BJ (cell line): ENCODE measurements at places on chromosomes 13 and 19.

DNA sequence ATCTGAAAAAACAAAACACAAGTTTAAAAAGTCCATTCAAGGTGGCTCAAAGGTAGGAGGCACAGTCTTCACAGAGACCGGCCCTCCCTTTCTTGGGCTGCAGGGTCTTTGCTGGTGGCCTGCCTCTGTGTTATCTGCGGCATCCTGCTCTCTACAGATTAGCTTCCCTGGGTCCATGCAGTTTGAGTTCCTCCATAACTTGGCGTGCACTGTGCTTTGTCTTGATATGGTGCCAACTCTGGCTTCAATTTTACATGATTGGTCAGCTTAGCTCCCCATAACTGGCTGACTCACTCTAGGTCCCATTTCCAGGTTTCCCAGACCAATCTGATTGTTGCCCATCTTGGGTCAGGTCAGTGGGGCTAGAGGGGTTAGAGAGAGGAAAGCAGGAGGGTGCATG, 41.8 kb downstream of the TPT1 start:
- no peak for DNase-seq

- DNase-seq, result no peak
Observed at GRCh38 chr19:8575467-8575997, 1.7 kb downstream of the MYO1F start.

DNA sequence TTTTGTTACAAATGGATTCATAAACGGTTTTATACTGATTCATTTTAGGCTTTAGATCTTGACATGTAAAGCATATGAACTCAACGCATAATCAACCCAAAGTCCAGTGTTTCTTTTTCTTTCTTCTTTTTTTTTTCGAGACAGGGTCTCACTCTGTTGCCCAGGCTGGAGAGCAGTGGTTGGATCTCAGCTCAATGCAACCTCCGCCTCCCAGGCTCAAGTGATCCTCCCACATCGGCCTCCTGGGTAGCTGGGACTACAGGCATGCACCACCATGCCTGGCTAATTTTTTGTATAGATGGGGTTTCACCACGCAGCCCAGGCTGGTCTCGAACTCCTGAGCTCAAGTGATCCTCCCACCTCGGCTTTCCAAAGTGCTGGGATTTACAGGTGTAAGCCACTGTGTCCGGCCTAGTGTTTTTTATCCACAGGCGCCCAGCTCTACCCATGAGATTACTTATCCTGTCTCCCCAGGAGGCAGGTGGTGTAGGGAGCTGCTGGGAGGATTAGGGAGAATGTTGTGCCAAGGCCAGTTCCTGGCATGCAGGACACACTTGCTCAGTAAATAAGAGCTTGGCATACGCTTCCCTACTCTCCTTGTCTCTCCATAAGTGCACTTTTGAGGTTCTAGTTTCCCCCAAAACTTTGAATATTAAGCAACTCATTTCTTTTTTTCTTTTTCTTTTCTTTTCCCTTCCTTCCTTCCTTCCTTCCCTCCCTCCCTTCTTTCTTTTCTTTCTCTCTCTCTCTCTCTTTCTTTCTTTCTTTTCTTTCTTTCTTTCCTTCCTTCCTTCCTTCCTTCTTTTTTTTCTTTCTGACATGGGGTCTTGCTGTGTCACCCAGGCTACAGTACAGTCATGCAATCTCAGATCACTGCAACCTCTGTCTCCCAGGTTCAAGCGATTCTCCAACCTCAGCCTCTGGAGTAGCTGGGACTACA, 4.8 kb upstream of the CEBPA start:
- no peak for DNase-seq

GRCh38 chr13:40470660-40471059, 195.8 kb downstream of the FOXO1 start:
- DNase-seq, result no peak

- no peak for DNase-seq
Observed at GRCh38 chr13:48954081-48954480, 21.6 kb upstream of the FNDC3A start.

DNA sequence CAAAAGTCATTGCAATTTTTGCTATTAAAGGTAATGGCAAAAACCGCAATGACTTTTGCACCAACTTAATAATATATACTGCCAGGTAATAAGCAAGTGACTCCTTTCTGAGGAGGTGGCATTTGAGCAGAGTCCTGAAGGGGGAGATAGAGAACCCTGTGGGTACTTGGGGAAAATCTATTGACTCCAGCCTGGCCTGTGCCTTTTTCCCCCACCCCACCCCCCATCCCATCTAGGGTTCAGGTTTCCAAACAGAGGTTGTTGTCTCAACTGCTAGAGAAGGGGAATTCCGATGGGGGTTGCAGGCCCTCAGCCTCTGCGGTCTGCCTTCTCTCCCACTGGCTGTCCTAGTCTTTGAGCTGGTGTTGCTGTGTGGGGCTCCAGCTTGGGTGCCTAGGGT, 11.5 kb downstream of the S1PR2 start:
- no peak for DNase-seq

DNA sequence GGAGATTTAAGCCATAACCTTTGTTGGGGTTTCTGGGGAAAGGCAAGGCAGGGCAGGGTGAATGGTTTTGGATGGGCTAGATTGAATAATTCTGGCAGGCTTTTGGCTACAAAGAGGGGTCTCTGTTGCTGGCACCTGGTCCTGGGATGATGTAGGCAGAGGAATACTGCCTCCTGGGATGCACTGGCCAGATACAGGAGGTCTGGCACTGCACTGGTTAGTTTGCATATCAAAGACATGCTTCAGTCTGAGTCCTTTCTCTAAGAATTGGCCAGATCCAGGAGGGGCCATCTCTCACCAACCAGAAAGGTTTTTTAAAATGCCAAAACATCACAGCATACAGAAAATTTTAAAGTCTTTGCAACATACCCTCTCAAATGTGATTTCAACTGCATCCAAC, 8.0 kb upstream of the MEDAG start:
- no peak for DNase-seq
